ENCODE measurements at places on chromosomes 4 and X.

GRCh38 chr4:104964410-104965175, 182.1 kb upstream of the TET2 start:
- DNase-seq = no peak

- no peak for DNase-seq
Observed at GRCh38 chrX:65598559-65599147, 64.1 kb upstream of the LAS1L start.

DNA sequence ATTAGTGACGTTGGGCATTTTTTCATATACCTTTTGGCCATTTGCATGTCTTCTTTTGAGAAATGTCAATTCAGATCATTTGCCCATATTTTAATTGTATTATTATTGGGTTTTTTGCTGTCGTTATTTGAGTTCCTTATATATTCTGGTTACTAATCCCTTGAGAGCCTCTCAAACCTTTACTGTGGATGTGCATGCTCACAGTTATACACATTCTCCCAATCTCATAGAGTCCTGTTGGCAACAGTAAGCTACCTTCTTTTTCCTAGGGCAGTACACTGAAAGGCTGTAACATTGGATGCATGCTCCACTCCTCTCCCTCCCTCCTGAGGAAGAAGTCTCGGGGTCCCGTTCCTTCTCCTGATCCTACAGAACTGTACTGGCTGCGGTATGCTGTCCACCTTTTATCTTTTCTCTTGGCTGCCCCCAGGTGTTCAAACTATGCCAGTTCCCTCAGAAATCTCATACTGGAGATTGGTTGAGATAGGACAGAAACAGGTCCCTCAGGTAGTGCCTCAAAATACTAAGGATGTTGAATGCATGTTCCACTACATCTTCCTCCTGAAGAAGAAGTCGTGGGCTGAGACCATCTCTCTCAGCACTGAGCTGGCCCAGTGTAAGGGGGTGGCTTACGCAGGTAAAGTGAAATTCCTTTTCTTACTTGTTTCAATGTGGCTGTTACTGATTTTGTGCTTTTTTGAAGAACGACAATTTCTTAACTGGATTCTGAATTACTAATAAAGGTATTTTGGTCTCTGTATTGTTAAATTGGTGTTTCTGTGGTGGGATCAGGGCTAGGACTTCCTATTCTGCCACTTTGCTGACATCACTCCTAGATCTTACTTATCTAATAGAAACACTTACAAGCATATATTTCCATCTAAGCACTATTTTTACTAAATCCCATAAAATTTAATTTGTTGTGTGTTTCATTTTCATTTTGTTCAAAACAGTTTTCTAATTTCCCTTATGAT, 145.4 kb upstream of the HUWE1 start:
- DNase-seq = peak; percentile 40

GRCh38 chrX:67555578-67556203, 11.9 kb downstream of the AR start:
- peak; percentile 49 for DNase-seq

GRCh38 chr4:189843413-189844009, 97.2 kb upstream of the FRG1 start:
- no peak for DNase-seq

DNA sequence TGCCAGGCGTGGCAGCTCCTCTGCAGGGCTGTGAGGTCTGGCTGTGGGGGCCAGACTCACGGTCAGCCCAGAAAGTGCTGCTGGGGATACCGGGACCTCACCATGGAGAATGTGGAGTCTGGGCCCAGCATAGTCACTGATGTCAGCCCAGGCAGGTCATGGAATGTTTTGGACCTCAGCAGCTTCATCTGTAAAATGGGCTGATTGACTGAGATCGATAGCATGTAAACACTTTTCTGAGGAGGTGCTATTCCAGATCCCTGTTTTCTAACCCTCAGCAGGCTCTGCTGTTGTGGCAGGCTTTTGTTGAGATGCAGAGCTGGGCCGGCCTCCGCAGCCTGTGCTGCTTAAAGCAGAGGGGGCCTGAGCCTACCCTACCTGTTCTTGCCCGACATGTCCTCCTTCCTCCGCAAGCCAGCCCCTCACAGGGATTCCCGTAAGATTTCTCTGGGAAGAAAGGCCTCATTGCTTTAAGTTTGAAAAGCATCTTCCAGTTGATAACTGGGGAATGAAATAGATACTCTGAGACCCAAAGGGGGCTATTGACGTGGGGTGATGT, 38.3 kb upstream of the HGFAC start:
- DNase-seq = no peak

DNA sequence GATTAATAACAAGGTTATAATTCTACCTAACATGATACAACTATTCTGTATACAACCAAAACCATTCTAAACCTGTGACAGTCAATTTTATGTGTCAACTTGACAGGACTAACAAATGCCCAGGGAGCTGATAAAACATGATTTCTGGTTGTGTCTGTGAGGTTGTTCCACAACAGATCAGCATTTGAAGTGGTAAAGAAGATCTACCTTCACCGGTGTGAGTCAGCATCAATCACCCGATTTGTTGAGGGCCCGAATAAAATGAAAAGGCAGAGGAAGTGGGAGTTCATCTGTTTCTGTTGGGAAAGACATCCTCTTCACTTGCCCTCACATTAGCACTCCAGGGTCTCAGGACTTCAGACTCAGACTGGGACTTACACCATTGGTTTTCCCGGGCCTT, 187.9 kb downstream of the MAB21L2 start:
- DNase-seq = no peak

GRCh38 chrX:71191248-71191647, 31.8 kb upstream of the GJB1 start:
- no peak for DNase-seq

DNA sequence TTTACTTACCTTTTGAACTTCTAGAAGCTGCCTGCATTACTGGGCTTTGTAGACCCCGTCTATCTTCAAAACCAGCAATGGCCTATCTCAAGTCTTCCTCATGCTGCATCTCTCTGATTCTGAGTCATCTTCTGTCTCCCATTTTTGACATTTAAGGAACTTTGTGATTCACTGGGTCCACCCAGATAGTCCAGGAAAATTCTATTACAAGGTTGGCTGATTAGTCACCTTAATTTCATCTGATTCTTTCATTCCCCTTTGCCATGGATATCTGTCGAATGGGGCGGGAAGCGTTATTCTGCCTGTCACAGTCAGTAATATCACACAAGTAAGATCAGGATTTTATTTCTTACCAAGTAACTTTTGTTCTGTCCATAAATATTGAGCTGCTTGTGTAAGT, 618.0 kb downstream of the CCSER1 start:
- DNase-seq = no peak

- peak; percentile 55 for DNase-seq
Observed at GRCh38 chrX:151722241-151722846, 6.5 kb downstream of the FATE1 start.

DNA sequence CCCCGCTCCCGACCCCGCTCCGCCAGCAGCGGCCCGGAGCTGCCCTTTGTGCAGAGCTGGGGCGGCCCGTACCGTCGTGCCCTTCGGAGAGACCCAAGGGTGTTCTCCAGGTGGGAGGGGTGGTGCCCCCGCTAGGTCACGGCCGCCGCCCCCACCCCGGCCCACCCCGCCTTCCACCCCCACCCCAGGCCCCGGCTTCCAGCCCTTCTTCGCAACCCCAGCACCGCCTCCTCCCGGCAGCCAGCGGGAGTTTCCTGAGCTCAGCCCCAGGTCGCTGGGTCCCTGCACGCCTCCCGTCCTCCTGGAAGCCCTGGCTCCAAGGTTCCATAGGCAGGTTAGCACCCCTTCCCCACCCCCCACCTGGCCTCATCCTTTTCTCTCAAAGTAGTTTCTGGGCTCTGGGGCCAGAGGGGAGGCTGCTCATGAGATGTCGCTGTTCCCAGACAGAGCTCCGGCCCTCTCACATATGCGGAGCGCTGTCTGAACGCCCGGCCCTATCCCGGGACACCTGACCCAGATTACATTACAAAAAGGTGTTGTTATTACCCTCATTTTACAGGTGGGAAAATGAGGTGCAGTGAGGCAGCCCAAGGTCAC, 25.2 kb upstream of the FGFR3 start:
- DNase-seq = no peak

- DNase-seq = peak; percentile 80
Observed at GRCh38 chr4:40908297-40908696, 158.5 kb downstream of the NSUN7 start.

DNA sequence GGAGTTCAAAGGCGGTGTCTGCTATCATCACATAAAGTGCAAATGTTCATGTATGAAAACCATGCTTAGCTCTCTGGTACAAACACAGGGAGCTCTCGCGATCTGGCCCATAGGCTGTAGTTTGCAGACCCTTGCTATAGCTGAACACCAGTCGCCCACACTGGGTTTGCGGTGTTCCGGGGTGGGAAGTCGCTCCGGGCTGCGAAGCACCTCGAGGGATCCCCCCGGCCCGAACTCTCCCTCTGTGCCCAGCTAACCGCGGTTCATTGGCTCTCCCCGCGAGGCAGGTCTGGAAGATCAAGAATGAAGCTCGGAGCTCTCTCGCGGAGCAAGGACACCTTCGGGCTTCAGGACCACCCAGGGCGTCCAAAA, 341 bp upstream of the PRPS2 start:
- no peak for DNase-seq

DNA sequence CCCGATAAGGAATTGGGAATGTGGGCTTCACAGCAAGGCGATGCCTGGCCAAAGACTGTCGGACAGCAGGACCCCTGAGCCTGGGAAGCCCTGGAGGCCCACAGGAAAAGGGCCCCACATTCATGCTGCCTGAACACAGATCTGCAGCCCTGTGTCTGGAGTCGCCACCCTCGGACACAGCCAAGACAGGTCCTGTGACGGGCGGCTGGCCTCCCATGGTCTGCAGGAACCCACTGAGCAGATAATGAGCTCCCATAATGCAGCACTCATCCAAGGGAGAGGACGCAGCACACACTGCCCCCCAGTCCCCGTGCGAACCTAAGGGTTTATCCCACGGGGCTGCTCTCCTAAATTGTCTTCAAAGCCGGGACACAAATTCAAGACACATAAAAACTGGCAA, 30.6 kb downstream of the ZFYVE28 start:
- no peak for DNase-seq

- DNase-seq = no peak
Observed at GRCh38 chr4:138252551-138252950, 10.4 kb upstream of the SLC7A11 start.

DNA sequence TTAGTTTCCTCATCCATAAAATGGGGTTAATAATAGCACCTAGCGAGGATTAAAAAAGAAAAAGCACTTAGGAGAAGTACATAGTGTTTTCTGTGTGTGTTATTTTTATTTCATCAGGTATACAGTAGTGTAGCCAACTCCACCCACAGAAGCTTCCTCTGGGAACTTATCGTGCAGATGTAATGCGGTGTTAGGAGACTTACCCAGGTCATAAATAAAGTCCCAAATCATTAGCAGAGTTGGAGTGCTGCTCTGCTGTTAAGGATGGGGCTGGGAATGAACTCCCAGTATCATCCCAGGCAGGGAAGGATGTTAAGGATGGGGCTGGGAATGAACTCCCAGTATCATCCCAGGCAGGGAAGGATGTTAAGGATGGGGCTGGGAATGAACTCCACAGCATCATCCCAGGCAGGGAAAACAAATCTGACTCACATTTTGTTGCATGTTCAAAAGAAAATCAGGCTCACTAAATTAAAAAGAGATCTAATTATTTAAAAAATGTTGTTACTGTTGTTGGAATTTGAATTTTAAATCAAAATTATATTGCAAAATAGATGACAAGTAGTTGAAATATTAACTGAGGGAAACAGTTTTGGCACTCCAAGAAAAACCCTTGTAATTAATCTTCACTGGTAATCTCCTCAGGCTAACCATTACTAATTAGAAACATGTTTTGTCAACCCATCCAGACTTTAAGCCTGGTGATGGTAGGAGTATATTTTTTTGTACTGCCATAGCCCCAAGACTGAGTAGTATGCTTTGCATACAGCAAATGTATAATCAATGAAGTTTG, 10.2 kb upstream of the SFRP2 start:
- DNase-seq = no peak

DNA sequence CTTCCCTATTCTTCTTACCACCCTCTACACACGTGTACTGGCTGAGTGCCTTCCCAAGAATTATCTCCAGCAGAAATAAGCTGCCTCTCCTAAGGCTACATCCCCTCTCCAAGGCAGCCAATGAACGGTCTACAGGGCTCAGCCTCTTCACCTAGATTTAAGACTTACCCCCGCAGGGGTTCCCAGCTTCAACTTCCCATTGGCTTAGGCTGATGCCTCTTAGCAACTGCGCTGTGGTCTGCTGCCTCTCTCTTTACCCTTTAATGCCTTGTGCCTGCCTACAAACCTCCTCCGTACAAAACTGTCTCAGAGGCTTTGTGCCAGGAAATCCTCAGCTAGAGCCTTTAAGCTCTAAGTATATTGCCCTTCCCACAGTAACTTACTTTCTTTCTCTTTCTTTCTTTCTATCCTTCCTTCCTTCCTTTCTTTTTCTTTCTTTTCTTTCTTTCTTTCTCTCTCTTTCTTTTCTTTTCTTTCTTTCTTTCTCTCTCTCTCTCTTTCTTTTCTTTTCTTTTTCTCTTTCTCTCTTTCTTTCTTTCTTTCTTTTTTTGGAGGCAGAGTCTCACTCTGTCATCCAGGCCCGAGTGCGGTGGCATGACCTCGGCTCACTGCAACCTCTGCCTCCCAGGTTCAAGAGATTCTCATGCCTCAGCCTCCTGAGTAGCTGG, 15.1 kb upstream of the PIGA start:
- peak; percentile 16 for DNase-seq

DNA sequence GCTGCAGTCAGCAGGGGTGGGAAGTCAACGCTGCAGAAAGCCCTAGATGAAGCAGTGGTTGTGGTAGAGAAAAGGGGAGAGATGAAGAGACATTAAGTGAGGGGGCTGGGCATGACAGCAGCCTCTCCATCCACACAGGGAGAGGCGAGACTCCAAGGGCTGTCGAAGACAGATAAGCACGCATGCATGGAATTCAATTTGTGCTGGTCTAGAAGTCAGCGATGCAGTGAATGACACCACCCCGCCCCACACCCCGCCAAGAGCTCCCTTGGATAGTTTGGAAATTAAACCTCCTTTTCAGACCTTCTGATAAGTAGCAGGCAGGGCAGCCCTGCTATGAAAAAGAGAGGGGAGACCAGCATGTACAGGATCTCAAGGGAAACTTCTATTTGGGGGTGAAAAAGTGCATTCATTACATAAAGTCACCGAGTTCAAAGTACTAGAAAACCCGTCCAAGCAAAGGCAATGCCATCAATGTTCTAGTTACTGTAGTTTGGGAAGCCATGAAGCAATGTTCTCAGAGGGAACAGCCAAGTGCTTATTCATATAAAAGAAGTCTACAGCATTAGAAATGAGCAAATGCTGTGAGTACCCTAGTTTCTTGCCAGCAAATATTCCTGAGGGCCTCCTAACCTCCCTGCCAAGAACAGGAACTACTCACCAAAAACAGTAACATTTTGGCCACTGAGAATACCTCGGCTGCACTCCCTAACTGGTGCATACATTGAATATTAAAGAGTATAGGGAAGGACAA, 152.3 kb upstream of the ANXA10 start:
- DNase-seq = no peak
